Stimulated activated CD4-positive, alpha-beta T cell treated with anti-CD3 and anti-CD28 coated beads, Interleukin-2, amount 100 ng/mL, for 48 hours (primary cell): ENCODE measurements at places on chromosomes 16 and 17.

DNA sequence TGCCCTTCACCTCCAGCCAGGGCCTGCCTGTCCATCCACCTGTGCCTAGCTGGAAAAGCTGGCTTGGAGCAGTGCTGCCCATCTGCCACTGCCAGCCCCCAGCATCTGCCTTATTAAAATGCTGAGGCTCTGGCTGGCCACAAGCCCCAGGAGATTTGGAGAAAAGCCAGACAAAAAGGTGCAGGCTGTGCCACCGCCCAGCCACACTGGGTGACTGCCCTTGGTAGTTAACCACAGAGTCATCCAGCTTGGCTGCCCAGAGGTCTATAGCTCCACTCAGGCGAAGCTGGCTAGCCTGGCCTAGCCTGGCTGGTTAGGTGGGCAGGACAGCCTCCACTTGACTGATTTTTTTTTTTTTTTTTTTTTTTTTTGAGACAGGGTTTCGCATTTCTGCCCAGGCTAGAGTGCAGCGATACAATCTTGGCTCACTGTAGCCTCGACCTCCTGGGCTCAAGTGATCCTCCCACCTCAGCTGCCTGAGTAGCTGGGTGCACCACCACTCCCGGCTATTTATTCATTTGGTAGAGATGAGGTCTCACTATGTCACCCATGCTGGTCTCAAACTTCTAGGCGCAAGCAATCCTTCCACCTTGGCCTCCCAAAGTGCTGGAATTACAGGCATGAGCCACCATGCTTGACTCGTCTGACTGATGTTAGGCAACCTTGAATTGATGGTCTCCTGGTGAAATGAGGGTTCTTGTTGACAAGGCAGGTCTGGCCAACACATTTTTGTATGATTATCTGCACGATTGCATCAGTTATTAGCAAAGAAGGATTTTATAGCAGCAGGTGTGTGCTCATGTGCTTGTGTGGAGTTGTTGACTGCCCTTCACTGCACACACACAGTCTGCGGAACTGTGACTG lies 103.8 kb downstream of the RAB11FIP4 start:
- DNase-seq = no peak

DNA sequence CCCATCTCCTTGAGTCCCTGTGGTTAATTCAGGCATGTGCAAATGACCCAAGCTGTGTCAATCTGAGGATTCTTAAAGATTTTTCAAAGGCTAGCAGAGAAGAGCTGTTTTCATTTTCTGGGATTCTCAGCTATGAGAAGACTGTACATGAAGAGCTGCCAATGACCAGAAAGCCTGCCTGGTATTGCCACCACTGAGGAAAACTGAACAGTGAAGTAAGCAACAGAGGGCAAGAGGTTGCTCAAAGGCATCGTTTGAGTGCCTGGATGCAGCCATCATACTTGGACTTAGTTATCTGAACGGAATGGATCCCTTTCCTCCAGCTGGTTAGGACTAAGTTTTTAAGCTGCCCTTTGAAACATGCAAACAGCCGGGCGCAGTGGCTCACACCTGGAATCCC lies 38.4 kb downstream of the FAM20A start:
- no peak for DNase-seq

DNA sequence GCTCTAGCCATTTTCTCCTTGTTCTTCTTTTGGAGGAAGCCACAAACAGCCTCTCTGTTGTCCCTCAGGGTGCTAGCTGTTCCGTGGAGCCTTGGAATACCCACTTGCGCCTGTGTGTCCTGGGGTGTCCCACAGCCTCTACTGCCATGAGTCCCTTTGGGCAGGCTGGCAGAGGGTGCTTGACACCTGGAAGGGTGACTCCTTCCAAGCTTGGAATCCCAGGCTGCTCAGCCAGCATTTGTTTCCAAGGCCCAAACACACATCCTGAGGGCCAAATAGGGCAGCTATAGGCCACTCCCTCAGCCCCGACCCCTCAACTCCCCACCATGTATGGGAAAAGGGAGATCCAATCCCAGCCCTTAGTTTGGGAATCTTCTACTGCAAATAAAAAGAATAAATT lies 14.9 kb downstream of the ZNHIT3 start:
- no peak for DNase-seq

DNA sequence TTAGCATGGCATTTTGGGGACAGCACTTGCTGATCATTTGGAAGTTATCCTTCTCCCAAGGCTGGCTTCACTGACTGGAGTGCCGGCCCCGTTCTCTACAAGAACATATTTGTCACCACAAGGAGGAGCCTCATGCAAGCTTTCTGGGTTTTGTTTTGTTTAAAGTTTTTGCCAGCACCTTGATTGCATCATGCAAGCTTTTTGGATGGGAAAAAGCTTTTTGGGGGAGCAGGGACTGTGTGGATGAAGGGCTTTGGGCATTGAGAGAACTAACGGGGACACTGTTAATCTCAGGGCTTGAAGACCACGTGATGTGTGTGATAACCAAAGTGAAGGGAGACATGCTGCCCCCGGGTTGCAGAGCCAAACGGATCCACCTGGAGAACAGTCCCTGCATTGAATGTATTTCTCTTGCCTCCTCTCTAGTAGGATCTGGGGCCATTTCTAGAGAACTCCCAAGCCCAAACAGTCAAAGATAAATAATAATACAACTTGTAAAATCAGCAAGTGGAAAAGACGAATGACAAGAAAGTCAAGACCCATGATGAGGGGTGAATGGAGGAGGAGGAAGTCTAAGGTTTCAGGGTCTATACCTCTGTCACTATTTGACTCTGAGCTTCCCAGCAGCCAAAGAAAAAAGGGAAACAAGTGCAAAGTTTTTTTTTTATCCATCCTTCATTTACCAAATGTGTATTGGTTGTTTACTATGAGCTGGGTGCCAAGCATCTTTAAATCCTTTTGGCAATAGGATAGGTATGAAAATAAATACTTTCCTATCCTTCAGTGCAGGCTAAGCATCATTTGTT lies 17.2 kb downstream of the TMEM114 start:
- DNase-seq = no peak

- no peak for DNase-seq
Observed at GRCh38 chr17:58808609-58809563, 53.2 kb downstream of the PPM1E start.

GRCh38 chr17:6421700-6422604 lies 13.0 kb downstream of the AIPL1 start:
- peak; percentile 74 for DNase-seq

GRCh38 chr17:80264205-80265075 lies 3.8 kb downstream of the RNF213 start:
- DNase-seq = no peak

DNA sequence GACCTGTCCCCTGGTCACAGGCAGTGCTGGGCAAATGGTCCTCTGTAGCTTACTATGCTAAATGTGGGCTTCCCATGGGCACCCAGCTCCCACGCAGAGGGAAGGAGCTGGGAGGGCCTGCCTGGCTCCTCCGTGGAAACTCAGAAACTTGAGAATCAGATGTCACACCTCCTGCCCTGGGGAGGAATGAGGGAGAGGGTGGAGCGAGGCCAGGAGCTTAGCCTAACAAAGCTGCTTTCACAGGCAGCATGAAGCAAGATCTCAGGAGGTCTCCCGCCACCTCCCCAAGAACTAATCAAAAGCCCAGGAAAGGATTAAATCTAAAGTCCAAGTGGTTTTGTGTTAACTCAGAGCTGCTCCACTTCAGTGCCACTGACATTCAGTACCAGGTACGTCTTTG lies 33.6 kb upstream of the XYLT2 start:
- no peak for DNase-seq

GRCh38 chr16:1378087-1378803 lies 26.5 kb downstream of the GNPTG start:
- DNase-seq = no peak

DNA sequence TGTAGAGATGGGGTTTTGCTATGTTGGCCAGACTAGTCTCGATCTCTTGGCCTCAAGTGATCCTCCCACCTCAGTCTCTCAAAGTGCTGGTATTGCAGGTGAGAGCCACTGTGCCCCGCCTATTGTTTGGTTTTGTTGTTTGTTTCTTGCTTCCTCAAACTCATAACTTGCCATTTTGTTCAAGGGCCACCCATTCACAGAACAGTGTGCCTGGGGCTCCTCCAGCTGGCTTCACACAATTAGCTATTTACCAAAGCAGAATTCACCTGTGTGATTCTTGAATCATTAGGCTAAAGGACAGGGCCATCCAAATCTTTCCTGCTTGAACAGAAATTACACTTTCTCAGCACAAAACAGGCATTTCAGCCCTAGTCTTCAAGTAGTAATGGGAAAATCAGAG lies 7.2 kb downstream of the ABHD15 start:
- no peak for DNase-seq

DNA sequence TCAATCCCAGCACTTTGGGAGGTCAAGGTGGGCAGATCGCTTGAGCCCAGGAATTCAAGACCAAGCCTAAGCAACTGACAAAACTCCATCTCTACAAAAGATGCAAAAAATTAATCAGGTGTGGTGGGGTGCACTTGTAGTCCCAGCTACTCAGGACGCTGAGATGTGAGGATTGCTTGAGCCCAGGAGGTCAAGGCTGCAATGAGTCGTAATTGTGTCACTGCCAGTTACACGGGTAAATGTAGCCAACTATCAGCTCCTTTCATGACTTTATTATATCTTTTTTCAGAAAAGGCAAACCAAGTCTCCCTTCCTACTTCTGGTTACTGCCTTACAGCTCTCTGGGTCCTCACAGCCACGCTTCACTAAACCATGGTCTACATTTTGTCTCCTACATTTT lies 4.0 kb downstream of the SDF2 start:
- no peak for DNase-seq

- DNase-seq = no peak
Observed at GRCh38 chr16:19700319-19700781, 17.7 kb downstream of the KNOP1 start.

GRCh38 chr17:47813512-47814031 lies 8.0 kb downstream of the OSBPL7 start:
- DNase-seq = no peak

DNA sequence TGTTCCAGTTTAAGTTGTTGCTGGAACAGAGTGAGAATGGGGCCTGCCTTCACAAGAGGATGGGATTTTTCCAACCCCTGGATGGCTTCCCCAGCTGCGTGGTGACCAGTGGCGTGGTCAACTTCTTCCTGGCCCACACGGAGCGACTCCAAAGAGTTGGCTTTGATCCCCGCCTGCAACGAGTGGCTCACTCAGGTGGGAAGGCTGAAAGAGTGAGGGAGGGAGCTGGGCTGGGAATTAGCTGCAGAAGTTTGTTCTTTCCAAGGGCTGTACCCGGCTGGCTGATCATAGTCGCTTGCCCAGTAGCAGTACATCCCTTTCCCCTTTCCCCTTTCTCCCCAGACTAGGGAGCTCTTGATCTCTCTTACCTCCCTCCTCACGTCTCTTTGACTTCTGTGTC lies 36.1 kb downstream of the B4GALNT2 start:
- no peak for DNase-seq

DNA sequence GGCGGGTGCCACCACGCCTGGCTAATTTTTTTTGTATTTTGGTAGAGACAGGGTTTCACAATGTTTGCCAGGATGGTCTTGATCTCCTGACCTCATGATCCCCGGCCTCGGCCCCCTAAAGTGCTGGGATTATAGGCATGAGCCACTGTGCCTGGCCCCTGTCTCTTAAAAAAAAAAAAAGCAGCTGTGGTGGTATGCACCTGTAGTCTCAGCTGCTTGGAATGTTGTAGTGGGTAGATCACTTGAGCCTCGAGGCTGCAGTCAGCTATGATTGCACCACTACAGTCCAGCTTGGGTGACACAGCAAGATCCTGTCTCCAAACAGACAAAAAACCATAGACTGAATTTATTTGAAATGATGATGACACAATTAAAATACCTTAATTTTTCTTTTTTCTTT lies 24.3 kb downstream of the CDK12 start:
- no peak for DNase-seq

DNA sequence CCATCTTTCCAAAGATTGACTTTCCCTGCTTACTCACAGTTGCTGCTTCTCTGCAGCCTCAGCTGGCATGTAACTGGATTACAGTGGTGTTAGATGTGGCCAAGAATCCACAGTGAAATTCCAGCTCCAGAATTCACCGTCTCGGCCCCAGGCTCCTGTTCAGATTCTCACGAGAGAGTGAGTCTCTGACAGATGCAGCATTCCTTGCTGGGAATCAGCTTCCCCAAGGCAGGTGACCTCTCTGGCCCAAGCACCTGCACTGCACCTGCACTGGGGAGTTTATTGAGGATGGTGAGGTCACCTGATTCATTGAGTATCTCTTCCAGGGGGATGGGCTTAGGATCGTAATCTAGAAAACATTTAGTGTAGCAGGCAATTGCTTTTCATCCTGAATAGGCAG lies 600.5 kb upstream of the RBFOX1 start:
- DNase-seq = no peak

DNA sequence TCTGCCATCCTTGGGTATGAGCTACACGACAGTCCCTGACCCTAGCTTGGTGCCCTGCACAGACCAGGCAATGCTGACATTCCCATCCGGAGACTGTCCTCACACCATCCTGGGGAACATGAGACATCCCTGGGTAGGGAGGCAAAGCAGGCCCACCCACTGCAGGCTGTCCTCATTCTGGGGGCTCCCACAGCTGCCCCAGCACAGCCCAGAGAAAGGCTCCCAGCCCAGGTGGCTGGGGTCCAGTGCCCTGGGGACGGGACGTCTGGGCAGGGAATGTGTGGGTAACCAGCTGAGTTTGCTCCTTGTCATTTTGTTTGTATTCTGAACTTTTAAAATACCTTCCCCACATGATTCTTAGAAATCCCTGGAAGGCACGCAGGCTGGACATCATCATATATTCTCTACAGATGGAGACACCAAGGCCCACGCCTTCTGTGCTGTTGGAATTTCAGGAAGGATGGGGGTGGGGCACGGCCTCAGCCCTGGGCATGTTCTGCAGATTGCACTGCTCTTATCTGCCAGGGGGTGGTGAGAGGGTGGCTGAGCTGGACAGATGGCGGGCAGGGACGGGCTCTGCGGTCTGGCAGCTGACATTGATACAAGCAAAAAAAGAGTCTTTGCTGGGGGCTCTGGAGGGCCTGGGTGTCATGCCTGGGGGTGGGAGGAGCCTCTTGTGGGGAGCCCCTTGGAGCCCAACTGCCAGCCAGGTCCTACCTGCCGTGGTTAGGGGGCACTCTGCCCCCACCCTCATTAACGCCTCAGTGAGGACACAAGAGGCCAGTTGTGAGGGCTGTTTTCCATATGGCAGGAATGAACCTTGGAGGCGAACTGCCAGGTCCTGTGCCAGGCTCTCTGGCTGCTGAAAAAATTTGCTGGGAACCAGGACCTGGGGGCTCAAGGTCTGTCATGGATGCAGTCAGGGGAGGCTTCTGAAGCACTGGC lies 28.4 kb downstream of the LRRC75A start:
- no peak for DNase-seq

GRCh38 chr17:59362811-59363205 lies 31.4 kb downstream of the YPEL2 start:
- no peak for DNase-seq

DNA sequence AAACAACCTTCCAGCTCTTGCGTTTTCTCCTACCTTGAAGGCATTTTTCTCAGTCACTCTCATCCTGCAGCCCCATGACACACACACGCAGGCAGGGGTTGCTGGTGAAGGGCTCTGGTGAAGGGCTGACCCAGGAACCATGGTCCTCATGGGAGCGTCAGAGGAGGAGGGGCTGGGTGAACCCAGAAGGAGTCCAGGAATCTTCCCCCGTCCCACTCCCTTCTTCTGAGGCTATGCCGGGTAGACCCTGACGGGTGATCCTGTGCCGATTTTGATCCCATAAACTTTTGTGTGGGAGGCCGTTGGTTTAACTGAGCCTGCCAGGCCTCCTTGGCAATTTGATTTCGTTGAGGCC lies 278.4 kb upstream of the FOXF1 start:
- DNase-seq = no peak
